NCI-H1048 (cell line): ENCODE measurements at places on chromosomes 5 and 9.

GRCh38 chr9:83013867-83014605, 48.9 kb downstream of the RASEF start:
- DNase-seq = no peak

DNA sequence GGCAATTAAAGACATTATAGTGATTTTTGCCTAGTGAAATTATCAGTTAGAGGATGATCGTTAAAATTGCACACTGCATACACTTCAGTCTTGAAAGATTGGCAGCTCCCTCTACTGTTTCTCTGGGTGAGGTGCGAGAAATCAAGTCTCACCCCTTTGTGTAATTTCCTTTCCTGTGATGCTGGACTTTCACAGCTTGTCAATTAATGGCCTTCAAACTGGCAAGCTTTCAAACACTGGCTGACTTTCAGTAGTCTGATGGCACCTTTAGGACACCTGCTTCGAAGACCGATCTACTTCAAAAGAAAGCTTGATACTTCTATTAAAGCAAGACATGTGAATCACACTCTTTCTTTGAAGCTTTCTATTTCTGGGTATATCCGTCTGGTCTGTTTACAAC, 706.7 kb upstream of the PTPRD start:
- no peak for DNase-seq

DNA sequence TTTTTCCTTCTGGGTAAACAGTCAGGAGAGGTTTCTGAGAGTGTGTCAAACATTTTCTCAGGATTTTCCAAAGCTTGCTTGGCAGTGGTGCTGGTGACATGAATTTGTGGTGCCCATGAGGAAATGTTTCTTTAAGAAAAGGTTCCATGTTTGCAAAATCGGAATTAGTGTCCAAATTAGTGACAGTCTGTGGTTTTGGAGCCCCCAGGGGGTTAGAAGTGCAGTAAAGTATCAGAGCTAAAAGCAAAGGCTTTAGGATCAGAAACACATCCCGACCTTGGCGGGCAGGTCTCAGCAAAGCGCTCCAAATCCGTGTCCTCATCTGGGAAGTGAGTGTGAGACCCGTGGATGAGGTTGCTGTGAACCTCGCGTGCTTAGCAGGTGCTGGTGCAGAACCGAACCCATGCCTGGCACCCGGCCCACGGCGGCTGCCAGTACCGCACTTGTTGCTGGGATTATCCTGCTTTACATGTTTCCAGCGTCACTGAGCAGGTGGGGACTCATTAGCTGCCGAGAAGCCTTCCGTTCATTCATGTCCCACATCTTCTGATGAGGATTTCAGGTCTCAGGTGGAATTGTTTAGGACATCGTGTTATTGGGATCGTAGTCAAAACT, 70.8 kb upstream of the COL5A1 start:
- no peak for DNase-seq

DNA sequence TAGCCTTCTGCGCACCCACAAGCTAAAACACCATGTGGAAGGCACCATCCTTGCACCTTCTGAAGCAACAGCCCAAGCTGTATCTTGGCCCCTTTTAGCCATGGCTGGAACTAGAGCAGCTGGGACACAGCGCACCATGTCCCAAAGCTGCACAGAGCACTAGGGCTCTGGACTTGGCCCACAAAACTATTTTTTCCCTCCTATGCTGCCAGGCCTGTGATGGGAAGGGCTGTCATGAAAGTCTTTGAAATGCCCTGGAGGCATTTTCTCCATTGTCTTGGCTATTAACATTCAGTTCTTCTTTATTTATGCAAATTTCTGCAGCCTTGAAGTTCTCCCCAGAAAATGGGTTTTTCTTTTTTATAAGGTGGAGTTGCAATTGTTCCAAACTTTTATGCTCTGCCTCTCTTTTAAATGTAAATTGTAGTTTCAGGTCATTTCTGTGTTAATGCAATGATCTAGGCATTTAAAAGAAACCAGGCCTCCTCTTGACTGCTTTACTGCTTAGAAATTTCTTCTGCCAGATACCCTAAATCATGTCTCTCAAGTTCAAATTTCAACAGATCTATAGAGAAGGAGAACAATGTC, 996.3 kb downstream of the TAF11L14 start:
- DNase-seq = no peak

GRCh38 chr9:134372581-134373267, 46.5 kb downstream of the RXRA start:
- DNase-seq = no peak

- DNase-seq = no peak
Measured at GRCh38 chr9:72203205-72203803, 54.1 kb downstream of the GDA start.

DNA sequence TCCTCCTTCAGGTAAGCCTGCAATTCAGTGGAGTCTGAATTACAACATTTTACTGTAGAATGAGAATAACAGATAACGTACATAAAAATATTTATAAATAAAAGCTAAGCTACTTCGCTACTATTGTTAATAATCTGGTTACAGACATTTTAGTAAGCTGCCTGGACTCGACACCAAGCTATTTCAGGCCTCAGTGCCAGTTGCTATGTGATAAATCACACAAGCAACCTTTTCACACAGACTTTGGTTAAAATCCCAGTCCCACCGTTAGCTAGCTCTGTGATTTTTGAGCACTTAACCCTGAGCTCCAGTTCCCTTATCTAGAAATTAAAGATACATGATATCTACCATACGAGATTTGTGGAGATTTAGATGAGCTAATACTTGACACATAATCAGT, 99.9 kb downstream of the RFK start:
- DNase-seq = no peak

DNA sequence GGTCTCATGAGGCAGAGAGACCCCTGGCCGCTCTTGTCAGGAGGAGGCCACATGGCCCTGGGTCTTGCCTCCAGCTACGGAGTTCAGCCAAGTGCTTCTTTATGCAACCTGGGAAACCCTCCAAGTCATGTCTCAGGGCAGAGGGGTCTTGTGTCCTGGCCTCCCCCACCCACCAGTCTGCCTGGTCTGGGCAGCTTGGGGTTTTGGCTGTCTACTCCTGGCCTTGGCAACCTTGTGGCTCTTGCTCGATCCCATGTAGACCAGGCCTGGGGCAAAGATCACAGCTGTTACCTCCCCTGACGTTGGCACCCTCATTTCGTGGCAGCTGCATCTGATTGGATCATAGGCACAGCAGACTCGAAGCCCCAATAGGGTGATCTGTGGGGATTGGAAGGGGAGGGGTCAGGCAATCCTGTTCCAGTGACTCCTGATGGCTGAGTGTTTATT, 28.4 kb downstream of the JADE2 start:
- no peak for DNase-seq

- no peak for DNase-seq
Measured at GRCh38 chr5:19125956-19126713, 861.9 kb downstream of the CDH18 start.

DNA sequence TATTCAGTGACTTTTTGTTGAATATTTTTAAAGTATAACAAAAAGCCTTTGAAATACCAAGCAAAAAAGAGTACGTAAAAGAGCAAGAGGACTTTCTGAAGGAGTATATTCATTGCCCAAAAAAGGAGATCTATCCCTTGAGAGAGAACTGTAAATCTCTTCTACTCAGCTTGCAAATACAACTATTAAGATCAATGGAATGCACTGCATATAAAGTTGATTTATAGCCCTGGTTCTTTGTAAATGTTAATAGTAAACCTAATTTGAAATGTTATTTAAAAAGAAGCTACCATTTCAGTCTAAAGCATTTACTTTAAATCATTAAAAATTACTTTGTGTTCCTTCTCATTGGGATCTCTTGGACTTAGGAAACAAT, 168.1 kb downstream of the PDE4D start:
- DNase-seq = no peak

DNA sequence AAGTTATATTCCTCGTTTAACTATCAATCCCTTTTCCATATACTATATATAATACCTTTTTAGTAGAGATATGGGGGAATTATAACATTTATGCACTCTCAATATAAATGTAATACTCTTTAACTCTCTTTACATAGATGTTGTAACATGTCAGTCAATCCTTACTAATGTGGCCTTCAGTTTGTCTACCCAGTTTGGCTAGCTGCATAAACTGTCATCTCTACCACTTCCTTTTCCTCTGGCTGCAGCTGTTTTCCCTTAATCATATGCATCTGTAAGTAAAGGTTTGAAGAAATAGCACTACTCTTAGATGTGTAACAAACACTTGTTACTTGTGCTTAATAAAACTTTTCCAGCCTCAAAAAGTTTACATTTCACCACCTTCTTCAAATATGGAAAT, 13.4 kb downstream of the ABHD17B start:
- no peak for DNase-seq

DNA sequence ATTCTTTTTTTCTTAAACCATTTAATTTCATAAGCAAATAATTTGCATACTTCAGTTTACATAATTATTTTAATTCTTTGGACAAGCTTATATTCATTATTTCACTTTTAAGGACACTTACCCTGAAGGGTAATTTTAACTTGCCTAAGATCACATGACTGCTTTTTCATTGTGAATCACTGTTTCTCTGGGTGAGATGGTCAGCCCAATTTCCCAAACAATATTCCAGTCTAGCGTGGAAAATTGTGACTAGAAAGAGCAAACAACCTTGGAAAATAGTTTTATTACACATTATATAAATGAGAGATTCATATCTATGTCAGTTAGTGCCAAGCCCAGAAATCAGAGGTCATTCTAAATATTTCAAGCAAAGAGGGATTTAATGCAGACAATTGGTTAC, 21.4 kb upstream of the JAKMIP2 start:
- DNase-seq = no peak

GRCh38 chr5:133383580-133383939, 228.8 kb downstream of the FSTL4 start:
- no peak for DNase-seq

DNA sequence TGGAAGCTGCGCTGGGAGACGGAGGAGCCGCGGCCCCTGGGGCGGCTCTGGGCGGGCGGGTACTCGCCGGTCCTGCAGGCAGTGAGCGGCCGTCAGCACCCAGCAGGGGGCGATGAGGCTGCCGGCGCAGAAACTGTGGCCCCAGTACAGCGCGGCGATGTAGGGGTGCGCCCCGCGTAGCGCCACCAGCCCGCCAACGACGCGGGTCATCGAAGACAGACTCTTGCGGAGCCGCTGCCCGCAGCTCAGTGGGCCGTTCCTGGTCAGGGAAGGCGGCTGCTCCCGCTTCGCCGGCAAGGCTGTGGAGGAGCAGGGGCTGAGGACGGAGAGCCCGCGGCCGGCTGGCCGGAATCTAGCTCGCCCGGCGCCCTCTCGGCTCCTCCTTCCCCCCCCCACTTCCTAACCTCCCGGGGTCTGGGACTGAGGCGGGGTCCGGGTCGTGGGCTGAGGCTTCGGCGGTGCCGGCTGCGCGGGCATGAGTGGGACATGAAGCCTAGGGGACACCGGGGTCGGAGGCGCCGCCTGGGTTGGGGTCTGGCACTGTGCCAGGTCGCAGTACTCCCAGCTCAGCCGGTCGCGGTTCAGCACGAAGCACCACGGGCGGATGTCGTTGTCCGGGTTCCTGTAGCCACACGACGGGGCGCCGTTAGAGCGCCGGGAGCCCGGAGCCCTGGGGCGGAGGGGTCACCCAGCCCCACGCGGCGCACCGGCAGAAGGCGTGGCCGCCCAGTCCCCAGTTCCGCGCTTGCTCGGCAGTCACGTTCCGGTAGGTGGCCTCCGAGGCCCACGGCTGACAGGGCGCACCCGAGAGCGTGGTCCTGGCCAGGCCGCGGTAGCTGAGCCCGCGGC, 3.6 kb upstream of the PFN3 start:
- no peak for DNase-seq

GRCh38 chr5:12805165-12805698, 901.0 kb upstream of the CTNND2 start:
- no peak for DNase-seq

DNA sequence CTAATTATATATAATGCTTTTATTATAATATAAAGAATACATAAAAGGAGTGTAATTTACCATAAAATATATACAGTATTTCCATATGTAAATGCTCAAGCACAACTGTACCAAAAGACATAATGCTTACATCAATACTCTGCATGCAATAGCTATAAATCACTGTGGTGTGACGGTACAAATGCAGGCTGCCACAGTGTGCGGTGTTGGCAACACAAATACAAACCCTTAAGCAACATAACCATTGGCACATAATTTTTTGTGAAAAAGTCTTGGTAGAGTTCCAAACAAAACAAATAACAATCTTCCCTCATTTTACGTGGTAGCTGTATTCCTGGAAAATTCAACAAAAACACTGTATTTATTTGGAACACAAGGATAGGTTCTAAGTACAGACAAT, 1.9 kb upstream of the SHISAL2B start:
- DNase-seq = no peak

DNA sequence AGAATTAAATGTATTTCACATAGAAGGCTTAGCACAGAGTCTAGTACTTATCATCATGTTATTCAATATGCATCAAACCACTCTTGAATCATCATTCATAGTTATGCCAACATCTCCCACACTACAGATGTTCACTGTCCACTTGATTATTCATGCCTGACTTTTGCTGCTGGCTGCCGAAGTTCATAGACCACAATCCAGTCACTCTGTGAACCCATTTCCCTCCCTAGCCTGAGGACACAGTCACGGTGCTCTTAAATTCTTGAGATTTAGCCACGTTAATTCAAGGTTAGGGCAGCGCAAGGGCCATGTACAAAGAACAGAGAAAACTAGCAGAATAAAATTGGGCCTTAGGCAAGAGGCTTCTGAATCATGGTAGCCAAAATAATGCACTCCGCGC, 32.4 kb downstream of the ABCA1 start:
- no peak for DNase-seq

DNA sequence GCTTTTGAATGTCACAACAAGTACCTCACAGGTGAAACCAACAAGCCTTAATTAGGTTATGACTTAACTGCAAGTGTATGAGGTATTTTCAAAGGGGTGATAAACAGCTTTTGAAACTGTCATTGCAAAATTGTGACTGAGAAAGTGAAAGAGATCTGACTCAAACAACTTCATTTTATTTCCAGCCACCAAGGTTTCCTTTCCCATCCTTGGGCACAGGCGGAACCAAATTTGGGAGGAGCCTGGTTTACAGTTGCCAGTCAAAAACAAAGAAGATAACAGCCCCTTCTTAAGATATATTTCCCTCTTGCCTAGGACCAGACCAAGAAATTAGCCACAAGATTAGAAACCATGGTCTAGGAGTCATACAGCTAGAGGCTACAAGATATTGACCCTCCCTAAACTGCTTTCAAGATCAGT, 417.1 kb downstream of the CSNK1G3 start:
- no peak for DNase-seq

- DNase-seq = no peak
Measured at GRCh38 chr5:22926574-22926973, 73.4 kb upstream of the CDH12 start.

GRCh38 chr9:2837915-2838314, 6.0 kb downstream of the PUM3 start:
- DNase-seq = no peak

DNA sequence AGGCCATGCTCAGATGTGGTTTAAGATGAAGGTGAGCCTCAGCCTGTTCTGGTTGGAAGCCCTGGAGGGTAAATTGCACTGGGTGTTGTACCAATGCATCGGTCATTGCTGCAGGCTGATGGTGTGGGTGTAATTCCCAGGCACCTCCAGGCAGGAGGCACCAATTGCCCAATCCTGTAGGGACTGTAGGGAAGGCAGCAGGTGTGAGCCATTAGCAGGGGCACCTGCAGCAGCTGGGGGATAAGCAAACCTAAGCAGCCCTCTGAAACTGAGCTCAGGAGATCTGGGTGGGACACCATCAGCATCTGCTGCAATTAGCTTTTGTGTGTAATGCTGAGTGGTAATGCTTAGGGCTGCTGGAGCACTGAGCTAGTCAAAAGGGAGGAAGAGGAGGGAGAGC, 190.1 kb upstream of the TBC1D2 start:
- no peak for DNase-seq
